ENCODE measurements at places on chromosomes 3 and 15. TPM values are rescaled to one million over a fixed set of nuclear protein-coding genes. Genes with fewer than 3 reads are reported as not detected.

- no peak for DNase-seq
Observed at GRCh38 chr3:126446301-126446700, 29.4 kb downstream of the ZXDC start.

DNA sequence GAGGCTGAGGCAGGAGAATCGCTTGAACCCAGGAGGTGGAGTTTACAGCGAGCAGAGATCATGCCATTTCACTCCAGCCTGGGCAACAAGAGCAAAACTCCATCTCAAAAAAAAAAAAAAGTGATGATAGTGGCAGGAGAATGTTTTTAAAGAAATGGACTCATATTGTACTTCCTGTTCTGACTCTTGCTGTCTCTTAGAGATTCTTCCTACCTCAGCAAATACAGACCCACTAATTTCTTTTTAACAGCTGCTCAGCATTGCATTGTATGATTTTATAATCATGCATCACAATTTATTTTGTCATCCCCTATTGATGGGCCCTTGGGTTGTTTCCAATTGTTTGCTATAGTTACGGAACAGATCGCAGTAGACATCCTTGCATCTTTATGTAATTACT lies 8.8 kb upstream of the ANKDD1A start:
- DNase-seq: no peak

DNA sequence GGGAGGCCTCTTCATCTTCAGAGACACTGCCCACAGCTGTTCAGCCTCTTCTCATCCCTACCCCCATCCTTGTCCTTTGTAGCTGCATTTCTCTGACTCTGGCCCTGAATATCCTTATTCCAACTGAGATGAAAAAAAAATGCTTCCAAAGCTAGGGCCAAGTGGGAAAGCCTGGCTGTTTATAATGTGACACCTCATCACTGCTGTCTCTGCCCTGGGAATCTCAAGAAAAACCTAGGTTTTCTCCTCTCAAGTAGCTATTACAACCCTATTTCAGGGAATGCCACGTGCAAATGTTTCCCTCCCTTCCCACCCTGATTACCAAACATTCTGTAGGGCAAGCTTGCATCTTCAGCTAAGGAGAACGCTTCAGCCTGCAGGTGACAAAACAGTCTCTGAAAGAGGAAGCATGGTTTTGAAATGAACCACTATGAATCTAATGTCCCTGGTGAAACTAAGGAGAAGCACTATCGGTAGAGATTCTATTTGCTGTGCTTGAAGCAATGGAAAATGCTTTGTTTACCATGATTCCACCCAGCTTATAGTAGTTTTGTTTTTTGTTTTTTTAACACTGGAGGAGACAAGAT lies 65.4 kb downstream of the USF3 start:
- DNase-seq: no peak

DNA sequence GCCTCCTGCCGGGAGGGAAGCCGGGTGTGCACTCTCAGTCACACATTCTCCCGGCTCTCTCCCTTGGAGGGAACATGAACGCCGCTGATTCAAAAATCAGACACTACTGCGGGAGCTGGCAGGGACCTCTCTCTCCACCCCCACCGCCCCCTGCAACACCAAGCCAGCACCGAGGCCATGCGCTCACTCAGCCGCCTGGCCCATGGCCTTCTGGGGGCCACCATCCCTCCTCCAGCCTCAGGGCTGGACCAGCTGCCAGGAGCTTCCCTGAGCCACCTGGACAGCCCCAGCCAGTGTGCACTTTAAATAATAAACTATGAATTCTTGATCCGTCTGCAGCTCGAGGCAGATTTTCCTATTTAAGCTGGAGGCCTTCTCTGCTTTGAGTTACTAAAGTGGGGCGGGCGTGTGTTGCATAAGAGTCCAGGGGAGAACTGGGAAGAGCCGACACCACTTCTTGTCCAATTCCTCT lies 30.6 kb downstream of the ADAMTS17 start:
- peak; percentile 56 for DNase-seq

- DNase-seq: no peak
Observed at GRCh38 chr3:177221744-177222143, 24.5 kb upstream of the TBL1XR1 start.

IL5RA gene
- 1.0 TPM for total RNA-seq

DNA sequence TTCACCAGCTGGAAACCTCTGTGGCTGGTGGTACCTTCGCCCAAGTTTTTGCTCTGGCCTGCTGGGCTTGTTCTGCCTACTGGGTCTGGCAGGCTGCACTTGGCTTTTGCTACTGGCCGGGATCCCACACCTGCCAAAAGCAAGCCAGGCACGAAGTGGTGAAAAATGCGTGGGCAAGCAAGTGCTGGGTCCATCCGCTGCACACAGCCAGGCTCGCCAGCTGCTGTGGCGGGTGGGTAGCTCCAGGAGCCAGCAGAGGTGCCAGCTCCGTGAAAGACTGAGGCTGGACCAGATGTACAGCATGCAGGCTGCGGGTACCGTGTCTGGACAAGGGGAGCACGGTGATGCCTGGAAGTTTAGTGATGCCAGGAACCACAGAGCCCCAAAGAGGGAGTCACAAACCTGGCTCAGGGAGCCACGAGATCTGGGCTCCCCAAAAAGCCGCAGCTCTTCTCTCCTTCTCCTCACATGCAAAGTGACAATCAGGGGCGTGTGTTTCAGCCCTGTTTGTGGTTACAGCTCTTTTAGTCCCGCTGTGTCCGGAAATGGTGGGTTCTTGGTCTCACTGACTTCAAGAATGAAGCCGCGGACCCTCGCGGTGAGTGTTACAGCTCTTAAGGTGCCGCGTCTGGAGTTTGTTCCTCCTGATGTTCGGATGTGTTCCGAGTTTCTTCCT lies 1455.6 kb upstream of the GBE1 start:
- no peak for DNase-seq

ATP13A5 gene
- not detected for total RNA-seq

DNA sequence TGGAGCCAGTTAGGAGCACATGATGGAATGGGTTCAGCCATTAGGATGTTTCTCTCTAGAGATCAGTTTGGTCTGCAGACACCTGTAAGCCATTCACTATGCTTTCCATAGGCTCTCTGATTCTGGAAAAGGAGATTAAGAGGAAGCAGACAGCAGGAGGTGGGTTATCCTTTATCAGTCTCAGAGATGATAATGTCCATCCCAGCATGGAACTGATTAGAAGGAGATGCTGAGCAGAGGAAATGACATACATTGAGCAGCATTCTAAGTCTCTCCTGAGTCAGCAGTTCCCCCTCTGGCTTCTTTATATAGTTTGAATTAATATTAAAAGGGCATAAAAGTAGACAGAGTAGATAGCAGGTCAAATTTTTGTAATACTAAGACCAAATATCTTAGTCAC lies 591.1 kb downstream of the GBE1 start:
- DNase-seq: no peak

DNA sequence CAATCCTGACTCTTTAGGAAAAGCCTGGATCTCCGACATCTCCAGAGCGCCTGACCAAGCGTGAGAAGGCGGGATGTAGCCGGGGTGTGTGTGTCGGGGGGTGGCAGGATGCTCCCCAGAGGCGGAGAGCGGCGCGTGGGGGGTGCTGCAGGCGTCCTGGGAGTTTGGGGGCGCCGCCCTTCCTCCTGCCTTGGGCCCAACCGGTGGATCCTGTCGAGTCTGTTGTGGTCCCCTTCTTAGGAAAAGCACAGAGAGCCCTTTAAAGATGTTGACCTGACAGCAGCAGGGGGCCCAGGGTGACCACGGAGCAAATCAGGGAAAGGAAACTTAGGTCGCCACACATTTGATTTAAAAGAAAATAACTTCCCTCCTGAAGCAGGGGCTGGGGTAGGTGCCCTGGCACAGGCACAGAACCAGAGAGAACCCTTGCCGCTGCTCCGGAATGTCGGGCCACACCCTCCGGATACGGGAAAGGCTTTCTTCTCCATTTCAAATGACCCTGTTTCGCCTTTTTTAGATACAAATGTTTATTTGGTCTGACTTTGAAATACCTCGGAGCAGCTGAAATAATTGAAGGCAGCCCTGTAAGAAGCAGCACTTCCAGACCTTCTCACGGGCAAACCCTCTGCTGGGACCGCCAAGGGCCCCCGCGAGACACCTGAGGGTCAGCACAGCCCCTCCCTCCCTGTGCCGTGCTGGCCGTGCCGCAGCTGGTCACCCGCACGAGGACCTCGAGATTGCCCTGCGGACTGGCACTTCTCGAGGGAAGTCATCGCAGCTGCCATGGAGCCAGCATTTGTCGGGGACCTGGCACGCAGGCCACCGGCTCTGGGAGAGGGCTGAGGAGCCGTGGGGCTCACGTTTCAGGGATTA lies 102.9 kb upstream of the KLF13 start:
- no peak for DNase-seq

GRCh38 chr15:78304216-78305066 lies 5.0 kb upstream of the SKIC8 start:
- no peak for DNase-seq

DNA sequence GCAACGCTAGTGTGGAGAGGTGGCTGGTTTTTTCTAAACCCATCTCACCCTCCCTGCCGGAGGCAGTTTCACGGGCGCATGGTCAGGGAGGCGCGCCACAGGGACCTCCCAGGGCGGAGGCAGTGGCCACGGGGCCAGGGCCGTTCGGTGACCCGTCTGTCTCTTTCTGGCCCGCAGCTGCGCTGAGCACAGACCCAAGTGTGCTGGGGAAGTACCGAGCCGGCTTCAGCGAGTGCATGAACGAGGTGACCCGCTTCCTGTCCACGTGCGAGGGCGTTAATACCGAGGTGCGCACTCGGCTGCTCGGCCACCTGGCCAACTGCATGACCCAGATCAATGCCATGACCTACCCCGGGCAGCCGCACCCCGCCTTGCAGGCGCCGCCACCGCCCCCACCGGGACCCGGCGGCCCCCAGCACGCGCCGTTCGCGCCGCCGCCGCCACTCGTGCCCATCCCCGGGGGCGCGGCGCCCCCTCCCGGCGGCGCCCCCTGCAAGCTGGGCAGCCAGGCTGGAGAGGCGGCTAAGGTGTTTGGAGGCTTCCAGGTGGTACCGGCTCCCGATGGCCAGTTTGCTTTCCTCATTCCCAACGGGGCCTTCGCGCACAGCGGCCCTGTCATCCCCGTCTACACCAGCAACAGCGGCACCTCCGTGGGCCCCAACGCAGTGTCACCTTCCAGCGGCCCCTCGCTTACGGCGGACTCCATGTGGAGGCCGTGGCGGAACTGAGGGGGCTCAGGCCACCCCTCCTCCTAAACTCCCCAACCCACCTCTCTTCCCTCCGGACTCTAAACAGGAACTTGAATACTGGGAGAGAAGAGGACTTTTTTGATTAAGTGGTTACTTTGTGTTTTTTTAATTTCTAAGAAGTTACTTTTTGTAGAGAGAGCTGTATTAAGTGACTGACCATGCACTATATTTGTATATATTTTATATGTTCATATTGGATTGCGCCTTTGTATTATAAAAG lies 1.8 kb downstream of the HES1 start:
- peak; percentile 73 for DNase-seq

SETD5 gene
- total RNA-seq: 49.7 TPM

GRCh38 chr3:44309500-44309899 lies 29.1 kb upstream of the TCAIM start:
- no peak for DNase-seq

- peak; percentile 72 for DNase-seq
Observed at GRCh38 chr15:66830358-66830757, 128.3 kb downstream of the SMAD6 start.

GRCh38 chr3:61877359-61878138 lies 316.2 kb downstream of the PTPRG start:
- no peak for DNase-seq

GRCh38 chr3:183295211-183295610 lies 42.2 kb downstream of the B3GNT5 start:
- DNase-seq: no peak

- DNase-seq: no peak
Observed at GRCh38 chr3:107414325-107414964, 37.2 kb downstream of the CCDC54 start.

- DNase-seq: no peak
Observed at GRCh38 chr3:42148086-42148848, 57.1 kb downstream of the TRAK1 start.

SH2D7 gene
- total RNA-seq: not detected

DNA sequence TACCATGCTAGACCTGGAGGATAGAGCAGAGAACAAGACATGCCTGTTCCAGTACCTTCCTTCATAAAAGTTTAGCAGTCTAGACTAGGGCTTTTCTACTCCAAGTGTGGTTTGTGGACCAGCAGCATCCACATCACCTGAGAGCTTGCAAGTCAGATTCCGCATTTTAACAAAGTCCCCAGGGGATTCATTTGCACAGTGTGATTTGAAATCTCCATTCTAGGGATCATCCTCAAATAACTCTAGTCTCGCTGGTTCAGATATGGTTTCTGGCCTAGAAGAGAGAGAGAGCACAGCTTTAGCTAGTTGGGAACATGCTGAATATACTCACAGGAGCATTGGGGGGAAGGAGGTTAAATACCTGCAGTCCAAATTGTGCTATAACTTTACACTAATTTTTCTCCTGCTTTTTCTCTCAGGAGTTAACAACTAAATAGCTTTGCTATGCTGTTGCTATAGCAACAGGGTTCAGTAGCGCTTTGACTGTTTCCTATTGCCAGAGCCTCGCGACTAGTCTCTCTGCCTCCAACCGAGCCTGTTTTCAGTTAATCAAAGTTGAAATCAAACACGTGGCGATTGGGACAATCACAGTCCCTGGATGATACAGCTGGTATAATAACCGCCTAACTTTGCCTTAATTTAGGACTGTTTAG lies 64.0 kb upstream of the RASGRF1 start:
- no peak for DNase-seq

- DNase-seq: peak; percentile 72
Observed at GRCh38 chr15:52261498-52262242, 33.9 kb downstream of the MYO5C start.

DNA sequence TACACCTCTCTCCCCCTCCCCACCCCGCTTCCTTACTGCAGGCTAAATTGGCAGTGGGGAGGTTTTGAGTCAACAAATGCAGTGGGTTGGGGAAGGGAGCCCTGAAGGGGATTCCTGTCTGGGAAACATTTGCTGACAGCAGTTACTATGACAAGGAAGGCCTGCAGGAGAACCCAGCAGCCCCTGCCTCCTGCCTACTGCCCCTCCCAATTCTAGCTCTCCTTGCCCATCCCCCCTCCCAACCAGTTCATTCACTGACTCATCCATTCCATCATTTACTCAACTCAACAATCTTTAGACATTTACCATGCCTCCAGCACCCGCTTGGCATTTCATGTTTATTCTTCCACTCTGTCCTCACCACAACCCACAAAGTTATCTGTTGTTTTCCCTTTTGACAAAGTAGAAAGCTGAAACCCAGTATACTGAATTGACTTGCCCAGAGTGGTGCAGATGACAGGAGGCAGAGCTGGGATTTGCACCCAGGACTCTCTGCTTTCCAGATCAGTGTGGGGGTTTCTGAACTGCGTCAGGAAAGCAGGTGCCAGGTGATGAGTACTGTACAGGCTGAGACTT lies 75.0 kb downstream of the MAGEF1 start:
- DNase-seq: no peak

DNASE1L3 gene
- total RNA-seq: 3.7 TPM

- no peak for DNase-seq
Observed at GRCh38 chr3:5731100-5731499, 543.6 kb downstream of the EDEM1 start.

- DNase-seq: no peak
Observed at GRCh38 chr3:158261371-158261991, 151.6 kb downstream of the RSRC1 start.

GPR149 gene
- total RNA-seq: not detected

CERS3 gene
- not detected for total RNA-seq

GRCh38 chr15:57152666-57153539 lies 223.4 kb upstream of the CGNL1 start:
- DNase-seq: no peak

Measured in Right ventricle myocardium superior (tissue), 1 donor.